ENCODE measurements at places on chromosomes 7 and 10.

- DNase-seq, result no peak
These were observed 164.4 kb upstream of the NAMPT start for GRCh38 chr7:106448992-106449859.

DNA sequence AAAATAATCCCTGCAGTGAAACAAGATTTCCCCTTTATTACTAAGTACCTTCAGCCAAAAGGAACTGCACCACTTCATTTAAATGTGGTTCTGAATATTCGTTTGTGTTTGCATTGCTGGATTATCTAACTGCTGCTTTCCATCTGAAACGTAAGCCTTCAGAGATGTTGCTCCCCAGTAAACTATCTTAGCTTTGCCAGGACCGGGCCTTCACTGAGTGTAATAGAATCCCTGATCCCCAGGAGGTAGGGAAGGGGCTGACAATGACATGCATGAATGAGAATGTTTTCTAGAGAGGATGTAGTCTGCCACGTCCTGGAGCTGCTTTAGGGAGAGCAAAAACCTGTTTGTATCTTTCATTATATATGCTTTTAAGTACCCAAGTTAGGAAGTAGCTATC lies 19.5 kb upstream of the INSYN2A start:
- DNase-seq, result no peak

DNA sequence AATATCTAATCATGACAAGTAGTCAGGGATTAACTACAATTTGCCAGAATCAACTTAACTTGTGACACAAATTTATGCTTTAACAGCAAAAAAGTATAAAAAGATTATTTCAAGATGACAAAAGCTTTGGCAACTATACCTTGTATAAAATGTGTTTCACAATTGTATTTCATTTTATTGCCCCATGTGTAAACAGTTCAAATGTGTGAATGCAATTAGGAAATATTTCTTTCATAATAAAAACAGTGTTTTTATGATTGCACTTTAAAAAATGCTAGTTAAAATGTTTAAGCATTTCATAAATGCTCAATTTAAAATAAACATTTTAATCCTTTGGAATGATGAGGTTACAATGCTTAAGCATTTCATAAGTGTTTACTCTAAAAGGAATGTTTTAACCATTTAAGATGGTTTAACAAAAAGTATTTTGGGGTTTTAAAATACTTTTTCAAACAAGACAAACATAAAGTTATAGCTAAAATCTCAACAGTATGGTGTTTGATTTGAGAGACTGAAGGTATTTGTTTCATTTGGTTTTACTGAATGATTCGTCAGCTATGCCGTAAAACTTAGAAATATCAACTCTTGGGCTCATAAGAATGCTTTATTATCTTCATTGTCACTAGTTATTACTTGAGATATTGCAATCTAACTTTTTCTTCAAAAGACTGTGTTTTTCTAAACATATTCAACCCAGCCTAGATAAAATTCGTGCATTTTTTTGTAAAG lies 50.1 kb downstream of the SFTPD start:
- no peak for DNase-seq

DNA sequence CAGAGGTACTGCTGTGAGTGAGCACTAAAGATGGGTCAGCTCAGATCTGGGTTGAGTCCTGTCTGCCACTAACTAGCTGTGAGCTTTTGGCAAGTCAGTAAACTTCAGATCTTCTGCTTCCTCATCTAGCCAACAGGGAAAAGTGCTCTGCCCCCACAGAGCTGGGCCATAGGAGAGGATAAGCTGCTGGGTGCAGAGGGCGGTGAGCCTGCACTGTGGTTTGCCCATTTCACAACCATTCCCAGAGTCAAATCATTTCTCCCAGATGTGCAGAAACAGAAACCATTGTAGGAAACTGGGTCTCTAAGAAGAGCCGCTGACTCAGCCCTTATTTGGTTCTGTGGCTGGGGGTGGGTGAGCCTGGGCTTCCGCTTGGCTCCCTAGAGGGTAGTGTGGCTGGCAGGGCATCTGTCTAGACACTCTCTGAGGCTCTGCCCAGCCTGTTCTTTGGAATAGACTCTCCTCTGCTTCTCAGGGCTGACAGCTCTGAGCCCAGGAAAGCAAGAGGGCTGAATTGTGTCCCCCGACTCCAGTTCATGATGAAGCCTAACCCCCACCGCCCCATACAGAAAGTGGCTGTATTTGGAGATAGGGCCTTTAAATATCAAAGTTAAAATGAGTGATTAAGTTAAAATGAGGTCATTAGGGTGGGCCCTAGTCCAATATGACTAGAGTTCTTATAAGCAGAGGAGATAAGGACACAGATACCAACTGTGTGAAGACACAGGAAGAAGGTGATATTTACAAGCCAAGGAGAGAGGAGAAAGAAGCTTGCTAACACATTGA lies 29.5 kb upstream of the ARHGAP22 start:
- DNase-seq, result no peak

DNA sequence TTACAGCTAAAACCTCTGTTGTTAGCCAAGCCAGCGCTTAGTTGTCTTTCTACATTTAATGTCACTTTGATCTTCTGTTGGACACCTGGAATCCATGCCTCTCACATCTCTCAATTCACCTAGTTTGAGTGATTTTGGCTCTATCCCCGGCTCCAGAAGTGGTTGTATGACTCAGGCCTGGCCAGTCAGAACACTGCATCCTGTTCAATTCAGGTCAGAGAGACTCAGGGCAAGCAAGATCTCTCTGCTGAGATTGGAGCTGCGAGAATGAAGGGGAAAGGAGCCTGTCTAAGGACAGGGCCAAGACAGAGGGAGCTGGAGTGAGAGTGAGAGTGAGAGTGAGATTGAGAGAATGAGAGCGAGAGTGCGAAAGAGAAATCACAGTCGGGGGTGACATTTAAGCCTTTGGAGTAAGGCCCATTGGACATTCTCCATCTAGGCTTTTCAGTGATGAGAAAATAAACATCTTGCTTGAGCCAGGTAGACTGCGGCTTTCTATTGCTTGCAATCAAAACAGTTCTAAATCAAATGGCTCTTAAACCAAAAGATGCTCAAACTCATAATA lies 83.3 kb upstream of the DYNC1I1 start:
- DNase-seq, result no peak

DNA sequence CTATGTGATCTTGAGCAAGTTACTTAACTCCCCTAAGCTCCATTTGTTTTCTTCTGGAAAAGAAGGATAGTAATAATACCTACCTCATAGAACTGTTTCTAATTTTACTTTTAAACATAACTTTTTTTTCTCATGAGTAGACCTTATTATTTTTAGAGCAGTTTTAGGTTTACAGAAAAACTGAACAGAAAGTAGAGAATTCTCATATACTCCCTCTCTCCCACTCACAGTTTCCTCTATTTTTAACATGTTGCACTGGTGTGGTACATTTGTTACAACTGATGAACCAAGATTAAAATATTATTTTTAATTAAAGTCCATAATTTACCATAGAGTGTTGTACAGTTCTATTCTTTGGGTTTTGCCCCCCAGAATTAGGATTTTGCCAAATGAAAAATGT lies 221.3 kb upstream of the CSTF2T start:
- DNase-seq, result no peak

DNA sequence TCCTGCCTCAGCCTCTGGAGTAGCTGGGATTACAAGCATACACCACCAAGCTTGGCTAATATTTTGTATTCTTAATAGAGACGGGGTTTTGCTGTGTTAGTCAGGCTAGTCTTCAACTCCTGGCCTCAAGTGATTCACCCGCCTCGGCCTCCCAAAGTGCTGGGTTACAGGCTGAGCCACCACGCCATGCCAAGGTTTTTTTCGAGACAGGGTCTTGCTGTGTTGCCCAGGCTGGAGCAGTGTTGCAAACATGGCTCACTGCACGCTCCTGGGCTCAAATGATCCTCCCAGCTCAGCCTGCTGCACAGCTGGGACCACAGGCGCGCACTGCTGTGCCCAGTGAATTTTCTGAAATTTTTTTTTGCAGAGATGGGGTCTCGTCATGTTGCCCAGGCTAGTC lies 3.3 kb upstream of the SEC31B start:
- DNase-seq, result no peak

- no peak for DNase-seq
These were observed 3.9 kb upstream of the ATP6V0E2 start for GRCh38 chr7:149869867-149870266.

- DNase-seq, result no peak
These were observed 17.2 kb upstream of the CFAP46 start for GRCh38 chr10:132959559-132959961.

DNA sequence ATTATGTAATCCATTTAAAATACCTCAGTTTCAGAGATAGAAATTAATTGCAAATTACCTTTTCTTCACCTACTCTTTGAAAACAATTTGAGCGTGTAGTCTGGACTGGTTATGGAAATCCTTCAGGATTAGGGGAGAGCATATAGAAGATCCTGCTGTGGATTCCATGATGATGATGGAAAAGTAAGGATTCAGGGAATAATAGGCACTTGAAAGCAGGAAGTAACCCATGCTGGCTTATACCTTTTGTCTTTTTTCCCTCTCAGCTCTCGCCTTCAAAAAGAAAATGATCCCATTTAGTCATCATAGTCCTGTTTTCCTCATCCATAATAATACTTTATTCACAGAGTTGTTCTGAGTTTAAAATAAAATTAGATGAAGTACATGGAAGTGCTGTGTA lies 4.4 kb downstream of the HBP1 start:
- no peak for DNase-seq

DNA sequence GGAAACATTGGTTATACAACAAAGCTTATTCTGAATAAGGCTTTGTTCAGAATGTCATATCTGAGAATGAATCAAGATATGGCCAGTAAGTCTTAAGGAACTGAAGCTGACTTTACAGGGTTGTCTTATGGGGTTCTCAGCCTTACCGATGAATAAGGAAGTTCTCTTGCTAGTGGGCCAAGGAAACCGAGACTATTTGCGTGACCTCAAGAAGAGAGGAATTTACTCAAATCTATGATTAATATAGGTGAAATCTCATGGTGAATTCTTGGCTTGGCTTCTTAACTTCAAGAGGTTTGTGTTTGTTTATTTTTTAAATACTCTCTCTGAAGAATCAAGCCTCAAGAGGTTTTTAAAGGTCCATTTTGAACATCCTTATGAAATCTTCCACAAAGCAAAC lies 4.7 kb upstream of the MRLN start:
- DNase-seq, result no peak

- no peak for DNase-seq
These were observed 194.8 kb upstream of the KMT2E start for GRCh38 chr7:104818961-104819880.

DNA sequence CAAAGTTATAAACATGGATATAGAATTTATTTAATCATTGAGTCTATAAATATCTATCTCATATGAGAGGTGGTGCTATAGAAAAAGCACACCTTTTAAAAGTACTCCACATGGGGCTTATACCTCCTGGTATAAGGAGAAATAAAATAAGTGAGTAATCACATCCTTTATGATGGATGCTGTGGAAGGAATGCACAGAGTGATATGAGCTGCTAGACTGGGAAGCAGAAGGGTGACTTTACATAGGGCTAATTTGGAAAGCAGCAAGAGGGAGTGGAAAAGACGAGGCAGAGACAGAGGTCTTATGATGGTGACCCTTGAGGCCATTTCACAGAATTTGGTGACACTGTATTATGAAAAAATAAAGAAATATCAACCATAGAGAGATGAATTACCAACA lies 59.4 kb upstream of the AHR start:
- DNase-seq, result no peak

GRCh38 chr10:27998954-27999275 lies at the start of gene ODAD2:
TSS of gene ODAD2 (minus strand) at chr10:27999079. CDS start at chr10:27995142, 3,937 bp downstream.
- DNase-seq, result no peak

DNA sequence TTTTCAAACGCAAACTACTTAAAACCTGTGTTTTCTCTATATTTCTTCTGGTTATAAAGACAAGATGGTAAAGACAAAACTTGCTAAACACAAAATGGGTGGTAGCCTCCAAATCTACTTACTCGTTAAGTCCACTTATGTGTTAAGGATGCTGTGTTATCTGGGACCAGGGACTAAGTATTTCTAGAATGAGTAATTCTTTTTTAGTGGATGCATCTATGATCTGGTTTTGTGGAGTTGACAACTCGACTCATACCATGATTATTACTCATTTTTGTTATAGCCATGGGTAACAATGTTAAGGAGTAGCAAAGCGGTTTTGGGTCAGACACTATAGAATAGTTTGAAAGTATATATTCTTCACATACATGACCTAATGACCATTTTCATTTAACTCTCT lies 239.5 kb upstream of the FOXP2 start:
- no peak for DNase-seq

DNA sequence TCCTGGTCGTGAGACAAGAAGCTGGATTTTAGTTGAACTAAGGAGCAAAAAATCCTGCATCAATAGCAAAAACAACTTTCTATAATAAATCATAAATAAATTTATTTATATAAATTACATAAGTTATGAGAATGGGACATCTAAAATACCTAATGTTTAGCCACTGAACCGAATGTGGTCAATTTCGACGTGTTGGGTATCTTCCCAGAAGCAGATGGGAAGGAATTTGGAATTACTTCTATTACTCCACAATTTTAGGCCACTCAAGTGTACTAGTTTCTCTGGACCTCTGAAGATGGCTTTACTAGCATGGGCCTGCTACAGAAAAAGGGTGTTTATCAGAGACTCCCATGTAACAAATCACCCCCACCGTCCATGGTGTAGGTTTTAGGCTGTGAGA lies 172.0 kb downstream of the PRPF18 start:
- DNase-seq, result no peak

GRCh38 chr10:33027088-33027487 lies 69.1 kb upstream of the ITGB1 start:
- DNase-seq, result no peak

- DNase-seq, result no peak
These were observed 21.8 kb downstream of the STAM start for GRCh38 chr10:17665747-17666146.

- no peak for DNase-seq
These were observed 15.2 kb upstream of the LAMB4 start for GRCh38 chr7:108145401-108145800.

DNA sequence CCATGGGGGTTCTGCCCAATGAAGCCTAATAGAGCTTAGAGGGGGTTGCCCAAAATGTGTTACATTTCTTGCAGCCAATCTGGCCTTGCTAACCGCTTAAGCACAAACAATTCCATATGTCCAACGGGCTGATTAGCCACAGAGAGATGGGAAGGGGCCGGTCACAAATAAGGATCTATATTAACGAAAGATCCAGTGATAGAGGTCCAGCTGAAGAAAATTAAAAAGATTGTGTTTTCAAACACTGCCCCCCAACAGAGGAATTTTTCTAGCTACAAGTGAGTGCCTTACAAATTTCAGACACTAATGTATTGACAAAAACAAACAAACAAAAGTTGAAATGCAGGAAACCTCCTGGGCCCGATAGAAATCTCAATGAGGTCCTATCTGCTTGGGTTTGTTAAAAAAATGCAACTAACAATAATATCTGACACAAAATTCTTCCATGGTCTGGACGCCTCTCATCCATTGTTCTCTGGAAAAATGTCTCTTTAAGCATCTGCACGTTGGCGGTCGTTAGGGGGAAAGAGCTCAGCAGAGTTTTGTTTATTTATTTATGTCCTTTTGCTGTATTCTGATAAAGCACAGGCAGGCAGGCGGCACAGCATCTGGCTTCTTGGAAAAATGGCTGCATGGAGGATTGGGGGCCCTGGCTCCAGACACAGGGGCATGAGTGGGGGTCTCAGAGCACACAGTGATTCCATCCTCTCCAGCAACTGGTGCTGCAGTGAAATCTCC lies 402.0 kb downstream of the RPS24 start:
- no peak for DNase-seq

Data from body of pancreas (tissue), 4 donors.